Caco-2 (cell line): ENCODE measurements at places on chromosomes 1 and 21.

DNA sequence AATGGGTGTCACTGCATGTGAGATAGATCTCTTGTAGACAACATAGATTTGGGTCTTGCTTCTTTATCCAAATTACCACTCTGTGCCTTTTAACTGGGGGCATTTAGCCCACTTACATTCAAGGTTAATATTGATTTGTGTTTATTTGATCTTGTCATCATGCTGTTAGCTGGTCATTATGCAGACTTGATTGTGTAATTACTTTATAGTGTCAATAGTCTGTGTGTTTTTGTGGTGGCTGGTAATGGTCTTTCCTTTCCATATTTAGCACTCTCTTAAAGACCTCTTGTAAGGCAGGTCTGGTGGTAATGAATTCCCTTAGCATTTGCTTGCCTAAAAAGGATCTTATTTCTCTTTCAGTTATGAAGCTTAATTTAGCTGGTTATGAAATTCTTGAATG is 29.6 kb downstream of the ZNF691 start:
- no peak for DNase-seq

DNA sequence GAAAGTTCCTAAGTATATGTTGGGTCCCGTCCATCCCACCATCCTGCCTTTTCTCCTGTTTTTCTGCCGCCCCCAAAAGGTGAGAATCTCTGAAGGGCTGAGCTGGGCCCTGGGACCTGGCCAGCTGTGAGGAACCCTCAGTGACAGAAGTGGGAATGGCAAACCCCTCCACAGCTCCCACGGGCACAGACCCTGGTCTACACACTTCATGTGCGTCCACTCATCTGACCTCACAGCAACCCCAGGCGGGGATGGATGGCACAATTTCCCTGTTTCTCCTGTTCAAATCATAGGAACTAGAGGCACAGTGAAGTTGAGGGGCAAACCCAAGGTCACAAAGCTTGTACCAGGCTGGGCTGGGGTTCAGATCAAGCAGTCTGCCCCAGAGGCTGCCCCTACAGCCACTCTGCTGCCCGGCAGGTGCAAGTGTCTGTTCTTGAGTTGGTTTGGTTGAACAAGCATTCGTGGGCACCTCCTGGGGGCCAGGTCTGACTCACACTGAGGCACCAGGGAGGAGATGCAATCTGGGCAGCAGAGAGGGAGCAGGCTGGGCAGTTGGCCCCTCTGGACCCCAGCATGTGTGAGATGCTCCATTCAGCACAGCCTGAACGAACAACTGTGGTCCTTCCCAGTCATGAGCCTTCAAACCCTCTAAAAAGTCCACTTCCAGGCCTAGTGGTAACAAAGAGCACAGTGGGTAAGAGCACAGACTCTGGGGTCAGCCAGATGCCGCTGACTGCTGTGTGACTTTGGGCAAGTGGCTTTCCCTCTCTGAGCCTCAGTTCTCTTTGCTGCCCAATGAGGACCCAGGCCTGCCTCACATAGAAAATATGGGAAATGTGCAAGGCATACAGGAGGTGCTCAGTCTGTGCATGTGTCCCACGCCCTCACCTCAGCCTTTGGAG is 4.0 kb downstream of the EDN2 start:
- no peak for DNase-seq

DNA sequence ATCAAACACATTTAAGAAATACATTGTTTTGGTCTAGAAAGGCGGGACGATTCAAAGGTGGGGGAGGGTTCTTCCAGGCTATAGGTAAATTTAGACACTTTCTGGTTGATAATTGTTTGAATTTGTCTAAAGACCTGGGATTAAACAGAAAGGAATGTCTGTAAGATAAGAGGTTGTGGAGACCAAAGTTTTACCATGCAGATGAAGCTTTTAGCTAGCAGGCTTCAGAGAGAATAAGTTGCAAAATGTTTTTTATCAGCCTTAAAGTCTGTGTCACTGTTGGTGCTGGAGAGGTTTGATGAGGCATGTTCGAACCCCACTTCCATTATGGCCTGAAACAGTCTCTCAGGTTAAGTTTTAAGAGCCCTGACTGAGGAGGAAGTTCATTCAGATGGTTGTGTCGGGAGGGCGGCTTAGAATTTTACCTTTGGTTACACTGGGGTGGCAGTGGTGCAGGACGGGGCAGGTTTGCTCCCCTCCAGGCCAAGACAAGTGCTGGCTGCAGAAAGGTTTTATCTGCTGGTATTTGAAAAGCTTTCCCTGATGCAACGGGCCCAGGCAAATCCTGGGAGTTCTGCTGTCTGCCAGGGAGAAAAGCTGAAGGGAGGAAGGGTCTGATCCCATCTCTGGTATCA is 16.0 kb upstream of the SLC2A5 start:
- DNase-seq = no peak

DNA sequence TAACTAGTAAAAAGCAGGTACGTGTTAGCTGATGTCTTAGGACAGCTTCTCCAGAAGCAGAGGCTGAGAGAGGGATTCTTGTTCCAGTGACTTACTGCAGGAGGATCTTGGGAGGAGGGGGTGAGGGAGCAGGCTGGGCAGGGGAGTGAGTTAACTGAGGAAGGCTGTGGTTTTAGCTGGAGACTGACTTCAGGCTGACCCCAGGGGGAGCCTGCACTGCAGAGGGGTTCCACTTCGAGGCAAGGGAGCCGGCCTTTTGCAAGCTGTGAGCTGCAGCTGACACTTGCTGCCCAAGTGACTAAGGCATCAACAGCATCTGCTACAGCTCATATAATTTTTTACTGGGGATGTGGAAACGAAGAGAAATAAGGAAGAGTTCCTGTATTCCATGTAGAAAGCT is 50.4 kb upstream of the SOD1 start:
- DNase-seq = no peak

DNA sequence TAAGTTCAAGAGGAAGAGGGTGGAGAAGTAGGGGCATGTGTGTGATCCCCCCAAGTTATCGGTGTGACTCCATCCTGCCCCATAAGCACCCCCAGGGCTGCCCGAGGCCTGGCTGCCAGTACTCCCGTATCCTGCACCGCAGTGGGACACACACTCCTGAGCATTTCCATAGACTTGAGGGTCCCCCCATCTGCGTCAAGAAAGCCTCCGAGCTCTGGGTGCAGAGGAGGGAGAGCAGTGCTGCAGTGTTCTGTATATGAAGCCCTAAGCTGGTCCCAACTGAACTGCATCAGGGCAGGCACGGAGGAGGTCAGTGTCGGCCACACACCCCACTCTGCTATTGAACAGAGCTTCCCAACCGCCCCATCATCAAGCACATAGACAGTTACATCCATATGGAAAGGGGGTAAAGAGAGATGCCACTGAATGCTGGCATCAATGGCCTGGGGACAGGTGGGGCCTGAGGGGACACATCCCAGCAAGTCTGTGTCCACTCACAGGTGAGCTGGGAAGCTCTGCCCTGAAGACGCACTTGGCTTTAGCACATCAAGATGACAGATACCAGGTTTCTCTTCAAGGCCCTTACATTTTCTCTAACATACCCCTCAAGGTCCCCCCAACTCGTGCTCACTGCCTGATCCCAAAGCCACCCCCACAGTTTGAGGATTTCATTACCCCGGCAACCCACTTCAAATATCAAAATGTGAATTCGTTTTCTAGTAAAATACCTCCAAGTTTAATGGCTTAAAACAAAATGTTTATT is 64.3 kb downstream of the EVA1C start:
- no peak for DNase-seq

DNA sequence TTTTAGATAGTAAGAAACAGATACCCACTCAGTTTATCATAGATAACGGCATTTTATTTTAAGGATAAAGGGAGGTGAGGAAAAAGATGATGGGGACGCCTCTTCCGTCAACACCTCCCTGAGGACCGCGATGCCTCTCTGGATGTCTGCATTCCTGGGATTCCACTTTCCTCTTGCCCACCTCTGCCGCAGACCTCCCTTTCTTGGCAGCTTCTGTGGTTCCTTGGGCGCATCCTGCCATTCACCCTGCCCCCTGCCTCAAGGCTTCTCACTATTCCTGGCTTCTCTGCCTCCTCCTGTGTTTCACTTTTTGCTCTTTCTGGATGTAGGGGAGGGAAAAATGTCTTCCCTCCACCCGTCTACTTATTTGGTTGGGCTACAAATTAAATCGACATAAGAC is 19.9 kb downstream of the HUNK start:
- DNase-seq = no peak

DNA sequence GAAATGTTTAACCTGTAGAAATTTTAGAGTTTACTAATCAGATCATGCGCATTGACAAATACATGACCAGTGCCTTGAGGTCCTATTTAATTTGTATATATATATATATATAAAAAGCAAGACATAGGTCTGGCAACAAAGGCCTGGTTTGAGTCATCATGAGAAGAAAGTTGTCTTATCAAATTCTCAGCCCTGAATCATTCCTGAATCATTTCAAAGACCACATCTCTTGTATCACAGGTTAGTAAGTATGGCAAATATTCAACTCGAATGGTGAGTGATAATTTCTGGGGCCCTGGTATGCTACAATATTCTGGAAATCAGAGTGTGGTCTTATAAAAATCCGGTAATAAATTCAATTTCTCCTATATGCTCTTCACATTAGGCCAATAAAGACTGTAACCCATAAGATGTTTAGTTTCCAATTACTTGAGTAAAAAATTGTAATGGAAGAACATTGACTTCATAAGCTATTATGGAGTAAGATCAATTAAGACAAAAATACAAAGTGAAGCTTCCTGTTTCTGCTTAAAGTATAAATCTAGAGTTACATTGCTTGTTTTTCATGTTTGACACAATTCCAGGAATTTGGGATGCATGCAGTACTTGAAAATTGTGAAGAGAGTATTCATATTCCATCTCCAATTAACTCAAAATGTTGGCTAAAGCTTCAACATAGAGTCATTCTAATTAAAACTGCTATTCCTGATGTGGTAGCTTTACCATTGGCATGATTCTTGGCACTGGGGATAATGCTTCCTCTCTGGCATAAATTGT is 309.4 kb downstream of the BRINP3 start:
- no peak for DNase-seq

- no peak for DNase-seq
These were observed 8.0 kb downstream of the RCSD1 start for GRCh38 chr1:167638064-167638463.

DNA sequence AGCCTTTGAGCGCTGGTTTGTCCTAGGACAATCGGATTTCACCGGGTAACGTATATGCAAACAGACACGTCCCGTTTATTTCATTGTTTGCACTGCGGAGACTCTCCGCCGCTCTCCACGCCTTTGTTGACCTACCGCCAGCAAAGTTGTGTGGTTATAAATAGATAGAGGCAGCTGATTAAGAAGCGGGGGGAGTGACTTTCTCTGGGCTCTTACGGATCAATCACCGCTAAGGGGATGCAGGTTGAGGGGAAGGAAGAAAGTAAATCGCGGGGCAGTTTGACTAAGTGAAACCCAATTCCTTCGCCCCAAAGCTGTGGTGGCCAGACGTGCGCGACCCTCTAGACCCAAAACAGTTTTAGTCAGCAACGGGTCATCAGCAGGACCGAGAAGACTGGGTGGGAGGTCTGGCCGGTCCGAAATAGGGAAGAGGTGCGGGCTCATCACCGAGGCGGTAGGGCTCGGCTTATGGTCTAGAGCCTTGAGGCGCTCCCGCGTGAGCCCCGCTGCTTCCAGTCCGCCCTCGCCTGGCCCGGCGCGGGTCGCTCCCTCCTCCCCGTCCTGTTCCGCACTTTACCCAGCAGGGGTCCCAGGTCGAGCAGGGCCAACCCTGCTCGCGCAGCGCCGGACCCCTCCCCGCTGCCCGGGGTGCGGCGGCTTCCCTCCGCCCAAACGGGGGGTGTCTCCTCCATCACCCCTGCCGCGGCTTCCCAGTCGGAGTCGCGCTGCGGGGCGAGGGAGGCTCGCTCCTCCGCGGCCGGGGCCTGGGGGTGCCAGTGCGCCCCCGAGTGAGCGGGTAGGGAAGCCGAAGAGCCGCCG is 120.8 kb upstream of the RRP15 start:
- peak; percentile 35 for DNase-seq

GRCh38 chr1:217747156-217747769 is 116.1 kb downstream of the SPATA17 start:
- no peak for DNase-seq

DNA sequence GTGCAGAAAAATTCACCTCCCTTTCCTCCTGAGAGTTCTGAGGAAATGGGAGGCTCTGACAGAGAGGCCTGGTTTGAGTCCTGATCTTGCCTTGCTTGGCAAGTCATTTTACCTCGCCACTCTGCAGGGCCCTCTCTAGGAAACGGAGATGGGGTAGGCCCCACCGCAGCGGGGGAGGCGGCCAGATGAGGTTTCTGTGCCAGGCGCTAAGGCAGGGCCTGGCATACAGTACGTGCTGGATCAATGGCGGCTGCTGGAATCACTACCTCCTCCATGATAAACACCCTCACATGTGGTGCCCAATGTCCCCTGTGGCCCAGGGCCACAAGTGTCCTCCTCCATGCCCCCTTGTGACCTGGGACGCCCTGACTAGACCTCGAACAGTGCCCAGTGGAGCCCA is 499 bp upstream of the PLEKHG5 start:
- DNase-seq = no peak

GRCh38 chr1:8664887-8665286 is 152.6 kb downstream of the RERE start:
- no peak for DNase-seq

DNA sequence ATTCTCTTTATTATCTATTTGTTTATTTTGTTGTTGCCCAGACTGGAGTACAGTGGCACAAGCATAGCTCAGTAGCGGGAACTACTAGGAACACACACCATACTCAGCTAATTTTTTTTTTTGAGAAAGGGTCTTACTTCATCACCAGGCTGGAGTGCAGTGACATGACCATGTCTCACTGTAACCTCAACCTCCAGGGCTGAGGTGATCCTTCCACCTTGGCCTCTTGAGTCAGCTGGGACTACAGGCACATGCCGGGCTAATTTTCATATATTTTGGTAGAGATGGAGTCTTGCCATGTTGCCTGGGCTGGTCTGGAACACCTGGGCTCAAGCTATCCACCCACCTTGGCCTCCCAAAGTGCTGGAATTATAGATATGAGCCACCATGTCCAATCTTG is 5.3 kb upstream of the TXNIP start:
- no peak for DNase-seq

DNA sequence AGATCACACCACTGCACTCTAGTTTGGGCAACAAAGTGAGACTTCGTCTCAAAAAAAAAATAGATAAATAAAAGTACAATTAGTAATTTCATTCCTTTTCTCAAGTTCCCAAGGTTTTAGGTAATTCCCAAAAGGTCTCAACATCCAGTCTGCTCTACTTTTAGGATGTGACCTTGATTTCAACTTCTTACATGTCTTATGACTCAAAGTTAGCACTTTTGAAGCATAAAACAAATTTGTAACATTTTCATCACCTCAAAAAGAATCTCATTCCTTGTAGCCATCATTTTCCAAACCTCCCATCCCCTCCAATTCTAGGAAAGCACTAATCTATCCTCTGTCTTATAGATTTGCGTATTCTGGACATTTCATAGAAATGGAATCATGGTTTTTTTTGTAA is 32.2 kb downstream of the SNX27 start:
- no peak for DNase-seq

DNA sequence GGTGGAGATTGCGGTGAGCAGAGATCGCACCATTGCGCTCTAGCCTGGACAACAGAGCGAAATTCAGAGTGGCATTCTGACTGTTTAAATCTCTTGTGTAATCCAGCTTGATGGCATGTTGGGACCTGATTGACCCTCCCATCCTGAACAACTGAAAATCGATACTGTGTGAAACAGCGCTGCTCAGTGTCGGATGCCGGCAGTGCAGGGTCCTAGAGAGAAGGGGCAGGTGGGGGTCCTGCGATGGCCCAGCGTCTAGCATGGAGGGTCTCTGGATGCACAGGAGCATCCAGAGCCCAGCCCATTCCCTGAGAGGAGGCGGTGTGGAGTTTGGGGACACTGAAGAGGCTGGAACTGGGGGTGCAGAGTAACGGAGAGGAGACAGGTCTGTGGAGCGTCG is 15.8 kb downstream of the AGT start:
- DNase-seq = no peak

GRCh38 chr1:151593730-151594129 is 18.1 kb upstream of the SNX27 start:
- no peak for DNase-seq
